ENCODE measurements at places on chromosomes 13 and 19. TPM values are rescaled to one million over a fixed set of nuclear protein-coding genes. Genes with fewer than 3 reads are reported as not detected.

- no peaks in the 10 kb centered on the region for H3K36me3 ChIP-seq
- H3K27ac ChIP-seq: no peak overlapping the region
- H3K27me3 ChIP-seq: no peaks in the 10 kb centered on the region
- DNase-seq: peak; percentile 49
- H3K4me3 ChIP-seq: no peak overlapping the region
Observed at GRCh38 chr13:68369739-68370138, 1139.6 kb upstream of the PCDH9 start.

DNA sequence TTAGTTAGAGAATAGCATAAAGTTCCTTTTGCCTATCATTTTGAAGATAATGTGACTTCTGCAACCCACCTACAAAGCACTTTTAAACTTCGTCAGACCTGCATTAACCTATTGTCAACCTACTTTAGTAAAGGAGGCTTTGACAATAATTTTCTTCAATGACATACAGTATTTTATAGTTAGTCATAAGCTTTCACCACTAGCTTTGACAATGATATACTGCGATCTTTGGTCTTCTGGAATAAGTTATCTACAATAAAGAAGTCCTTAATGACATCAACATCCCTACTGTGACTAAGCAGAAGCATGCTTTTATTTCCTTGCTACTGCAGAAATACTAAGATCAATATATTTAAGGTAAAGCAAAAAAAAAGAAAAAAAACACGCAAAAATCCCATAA, 9.5 kb downstream of the PCDH17 start:
- no peaks in the 10 kb centered on the region for H3K36me3 ChIP-seq
- H3K27ac ChIP-seq: no peak overlapping the region

DNA sequence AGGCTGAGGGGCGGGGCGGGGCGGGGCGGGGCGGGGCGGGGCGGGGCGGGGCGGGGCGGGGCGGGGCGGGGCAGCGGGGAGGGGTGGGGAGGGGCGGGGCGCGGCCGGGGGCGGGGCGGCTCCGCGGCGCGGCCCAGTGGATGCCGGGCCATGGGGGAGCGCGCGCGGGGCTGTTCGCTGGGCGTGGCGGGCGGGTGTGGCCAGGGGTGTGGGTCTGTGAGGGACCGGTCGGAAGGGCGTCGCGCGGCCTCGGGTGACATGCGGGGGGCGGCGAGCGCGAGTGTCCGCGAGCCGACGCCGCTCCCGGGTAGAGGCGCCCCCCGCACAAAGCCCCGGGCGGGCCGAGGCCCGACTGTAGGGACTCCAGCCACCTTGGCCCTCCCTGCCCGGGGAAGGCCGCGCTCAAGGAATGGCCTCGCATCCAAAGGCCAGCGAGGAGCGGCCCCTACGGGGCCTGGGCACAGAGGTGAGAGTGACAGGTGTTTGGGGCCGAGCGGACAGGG, at the start of gene ZFP28:
Gene ZFP28 (plus strand): TSS at position 188 of the 503 bp plus-strand sequence. CDS start 71 bp downstream, at position 259.
- DNase-seq: no peak
- H3K4me1 ChIP-seq: no peaks in the 10 kb centered on the region
- no peaks in the 10 kb centered on the region for H3K36me3 ChIP-seq
- H3K27ac ChIP-seq: no peak within 1 kb of the TSS
- no peak within 1 kb of the TSS for H3K4me3 ChIP-seq

Gene C5AR1
- not detected for total RNA-seq

DNA sequence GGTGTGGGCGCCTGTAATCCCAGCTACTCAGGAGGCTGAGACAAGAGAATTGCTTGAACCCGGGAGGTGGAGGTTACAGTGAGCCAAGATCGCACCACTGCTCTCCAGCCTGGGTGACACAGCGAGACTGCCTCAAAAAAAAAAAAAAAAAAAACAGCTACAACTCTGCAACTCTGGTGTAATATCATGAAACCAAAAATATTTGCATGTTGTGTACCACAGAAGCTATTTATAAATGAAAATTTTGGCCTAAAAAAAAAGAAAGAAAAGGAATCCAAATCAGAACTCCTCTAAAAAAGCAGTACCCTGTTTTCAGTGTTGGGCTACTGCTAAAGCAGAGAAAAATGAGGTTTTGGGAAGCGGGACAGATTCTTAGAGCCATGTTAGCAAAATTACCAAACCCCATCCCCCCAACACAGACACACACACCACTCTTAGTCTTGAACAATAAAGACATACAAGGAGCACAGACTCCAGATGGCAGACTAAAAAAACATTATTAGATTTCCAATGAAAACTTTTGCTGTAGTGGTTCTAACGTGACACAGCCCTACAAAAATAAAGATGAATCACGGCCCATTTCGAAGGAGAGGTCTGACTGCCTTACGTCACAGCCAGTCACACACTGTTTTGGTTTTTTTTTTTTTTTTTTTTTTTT, 51.5 kb downstream of the INSR start:
- H3K27ac ChIP-seq: no peak overlapping the region
- no peak overlapping the region for H3K4me3 ChIP-seq
- H3K36me3 ChIP-seq: peaks cover 3% of the 10 kb centered on the region
- H3K27me3 ChIP-seq: no peaks in the 10 kb centered on the region
- no peaks in the 10 kb centered on the region for H3K4me1 ChIP-seq

Data from HepG2 (cell line).